Umbilical cord (tissue), 2 donors: ENCODE measurements at places on chromosomes 3 and 15. TPM values are rescaled to one million over a fixed set of nuclear protein-coding genes. Genes with fewer than 3 reads are reported as not detected.

Gene B3GALNT1
- total RNA-seq: 18.3 TPM

Gene GOLGA6D
- total RNA-seq: 1.9 TPM

Gene POC1A
- 3.1 TPM for total RNA-seq

Gene MBD4
- 16.4 TPM for total RNA-seq

Gene HYAL1
- 2.9 TPM for total RNA-seq

Gene UBA5
- 42.1 TPM for total RNA-seq

Gene MESP2
- not detected for total RNA-seq

Gene ZNF80
- 2.4 TPM for total RNA-seq

Gene PLSCR5
- 6.0 TPM for total RNA-seq

Gene C3orf20
- not detected for total RNA-seq

Gene LMAN1L
- 1.2 TPM for total RNA-seq

Gene CCR1
- 11.1 TPM for total RNA-seq

Gene CHST13
- not detected for total RNA-seq

Gene UBA3
- total RNA-seq: 41.2 TPM

GRCh38 chr15:40282147-40282868, 556 bp downstream of the ANKRD63 start:
- no peak for DNase-seq

DNA sequence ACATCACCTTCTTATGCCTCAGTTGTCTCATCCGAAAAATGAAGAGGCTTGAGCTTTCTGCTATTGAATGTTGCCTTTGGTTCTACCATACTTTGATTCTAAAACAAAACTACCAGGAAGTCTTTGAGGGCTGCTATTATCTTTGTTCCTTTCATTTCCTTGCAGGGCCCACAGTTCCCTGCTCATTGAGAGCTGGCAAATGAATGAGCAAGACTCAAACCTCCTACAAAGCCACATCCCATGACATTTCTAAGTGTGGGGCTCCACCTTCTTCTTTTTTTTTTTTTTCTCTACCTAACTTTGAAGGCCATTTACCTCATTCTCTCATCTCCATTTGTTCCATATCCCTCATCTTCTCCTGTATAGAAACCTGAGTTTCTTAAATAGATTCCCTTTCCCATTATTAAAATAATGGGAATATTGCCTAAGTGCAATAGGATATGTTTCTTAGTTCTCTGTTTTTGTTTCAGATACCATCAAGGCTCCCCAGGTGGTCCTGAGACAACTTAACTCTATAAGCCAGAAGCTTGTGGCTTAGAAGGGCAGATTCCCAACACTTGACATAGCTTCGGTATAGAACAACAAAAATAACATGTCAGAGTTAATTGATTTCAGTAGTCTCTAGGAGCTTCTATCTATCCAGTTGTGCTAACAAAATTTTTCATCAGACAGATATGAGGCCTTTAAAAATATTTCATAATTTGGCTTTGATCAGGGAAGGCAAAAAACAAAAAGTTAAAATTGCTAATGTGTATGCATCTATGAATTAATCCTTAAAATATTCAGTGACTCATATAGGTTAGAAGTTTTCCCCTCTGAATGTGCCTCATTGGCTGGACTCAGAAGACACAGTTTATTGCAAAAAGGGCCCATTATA, 951.6 kb downstream of the TUSC7 start:
- no peak for DNase-seq

- DNase-seq: no peak
These were observed 1.4 kb downstream of the CSK start for GRCh38 chr15:74783072-74783807.

GRCh38 chr15:44394562-44394961, 32.9 kb upstream of the CTDSPL2 start:
- DNase-seq: no peak

GRCh38 chr3:77506384-77506783, 466.5 kb downstream of the ROBO2 start:
- DNase-seq: no peak

GRCh38 chr15:67399925-67400324, 121.0 kb upstream of the C15orf61 start:
- no peak for DNase-seq

- no peak for DNase-seq
These were observed 191.2 kb downstream of the PLCL2 start for GRCh38 chr3:17075907-17076306.

DNA sequence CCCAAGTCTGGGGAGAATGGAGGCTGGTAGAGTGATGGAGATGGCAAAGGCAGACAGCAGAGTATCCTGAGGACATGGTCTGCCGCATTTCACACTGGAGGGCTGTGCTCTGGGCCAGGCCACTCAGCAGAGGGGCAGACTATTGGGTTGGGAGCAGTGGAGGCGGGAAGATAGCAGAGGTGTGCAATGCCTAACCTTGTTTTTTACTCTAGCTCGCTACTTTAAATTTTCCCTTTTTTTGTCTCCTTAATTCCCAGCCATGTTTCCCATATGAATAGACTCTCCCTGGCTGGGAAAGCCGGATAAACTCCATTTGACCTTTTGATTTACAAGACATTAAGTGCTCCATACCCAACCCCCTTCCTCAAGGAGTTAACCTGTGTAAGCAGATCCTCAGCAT, 33.5 kb upstream of the ST6GAL1 start:
- DNase-seq: no peak

DNA sequence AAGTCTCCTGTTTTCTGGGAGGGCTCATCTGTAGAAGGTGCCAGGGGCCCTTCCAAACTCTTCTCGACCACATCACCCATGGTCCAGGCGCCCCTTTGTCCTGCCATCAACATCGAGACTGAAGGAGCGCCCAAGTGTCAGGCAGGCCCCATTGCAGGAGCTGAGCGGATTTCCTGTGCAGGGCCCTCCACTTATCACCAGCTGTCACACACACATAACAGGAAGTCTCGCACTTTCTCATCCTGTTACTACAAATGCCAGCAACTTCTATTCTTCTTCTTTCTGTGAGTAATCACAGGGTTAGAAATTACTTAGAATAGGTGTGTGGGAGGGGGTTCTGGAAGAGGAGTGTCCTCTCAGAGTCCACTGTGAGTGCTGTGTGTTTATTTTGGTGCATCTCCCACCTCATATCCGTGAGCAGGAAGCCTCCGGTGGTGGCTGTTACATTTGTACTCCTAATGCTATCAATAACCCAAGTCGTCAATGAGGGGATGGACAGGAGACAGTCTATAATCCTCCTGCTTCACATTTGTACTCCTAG, at the start of gene KLHL6:
TSS of gene KLHL6 (minus strand) at position 166 of the 541 bp plus-strand sequence. CDS start at position 113, 53 bp downstream.
- DNase-seq: peak; percentile 23

DNA sequence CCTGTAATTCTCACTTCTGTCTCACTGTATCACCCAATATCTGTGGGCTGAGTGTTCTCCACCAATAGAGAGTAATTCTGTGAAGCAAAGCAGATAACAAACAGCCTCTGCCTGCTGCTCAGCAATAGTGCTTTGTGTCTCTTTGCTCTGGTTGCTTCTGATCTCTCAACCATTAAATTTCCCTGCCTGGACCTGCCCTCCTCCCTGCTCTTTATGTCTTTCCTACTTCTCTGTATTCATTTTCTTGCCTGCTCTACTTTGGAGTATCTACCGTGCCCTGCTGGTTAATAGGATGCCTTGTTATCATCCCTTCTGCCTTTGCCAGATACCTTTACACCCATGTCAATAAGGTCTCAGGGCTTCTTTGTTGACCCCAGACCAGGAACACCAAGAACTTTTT, 102.9 kb upstream of the CGNL1 start:
- DNase-seq: no peak

DNA sequence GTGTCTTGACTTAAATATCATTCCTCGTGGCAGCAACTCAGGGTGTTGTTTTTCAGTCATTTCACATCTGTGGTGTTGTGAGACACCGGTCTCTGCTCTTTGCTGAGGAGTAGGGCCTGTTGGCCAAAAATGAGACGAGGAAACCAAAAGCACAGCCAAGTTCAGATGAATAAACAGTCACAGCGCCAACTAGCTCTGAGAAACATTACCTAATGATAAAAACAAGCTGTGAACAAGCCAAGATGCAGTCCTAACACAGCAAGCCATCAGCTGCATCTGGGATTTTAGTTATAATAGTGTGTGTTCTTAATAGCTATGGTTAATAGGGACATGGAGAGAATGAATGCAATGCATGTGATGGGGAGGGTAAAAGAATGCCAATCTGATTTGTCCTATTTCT, 843.4 kb upstream of the DPPA4 start:
- no peak for DNase-seq

- DNase-seq: no peak
These were observed 77.1 kb downstream of the CORO2B start for GRCh38 chr15:68655686-68656437.

DNA sequence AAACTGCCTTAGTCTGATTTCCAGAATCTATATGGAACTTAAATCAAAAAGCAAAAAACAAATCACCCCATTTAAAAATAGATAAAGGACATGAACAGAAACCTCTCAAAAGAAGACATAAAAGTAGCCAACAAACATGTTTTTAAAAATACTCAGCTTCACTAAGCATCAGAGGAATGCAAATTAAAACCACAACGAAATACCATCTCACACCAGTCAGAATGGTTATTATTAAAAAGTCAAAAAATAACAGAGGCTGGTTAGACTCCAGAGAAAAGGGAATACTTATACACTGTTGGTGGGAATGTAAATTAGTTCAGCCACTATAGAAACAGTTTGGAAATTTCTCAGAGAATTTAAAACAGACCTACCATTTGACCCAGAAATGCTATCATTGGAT, 367.9 kb downstream of the ZIC4 start:
- no peak for DNase-seq

DNA sequence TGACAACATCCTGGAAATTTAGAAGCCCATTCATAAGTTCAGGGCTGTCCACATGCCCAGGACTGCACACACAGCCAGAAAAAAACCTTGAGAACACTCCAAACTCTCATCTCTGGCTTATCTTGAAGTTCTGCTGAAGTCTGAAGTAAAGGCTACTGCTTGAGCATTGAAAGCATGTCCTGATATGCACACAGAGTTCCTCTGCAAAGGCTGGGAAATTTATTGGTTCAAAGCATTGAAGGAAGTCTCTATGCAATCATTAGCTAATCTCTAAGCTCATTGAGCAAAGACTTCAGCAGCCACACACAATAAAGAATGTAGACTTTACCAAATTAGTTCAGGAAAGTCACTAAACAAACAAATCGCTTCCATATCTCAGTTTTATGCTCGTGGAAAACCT, 162.0 kb upstream of the STT3B start:
- peak; percentile 63 for DNase-seq

GRCh38 chr3:9669720-9670432, 20.6 kb downstream of the MTMR14 start:
- DNase-seq: peak; percentile 48

GRCh38 chr3:187957165-187957581, 196.8 kb upstream of the LPP start:
- no peak for DNase-seq

DNA sequence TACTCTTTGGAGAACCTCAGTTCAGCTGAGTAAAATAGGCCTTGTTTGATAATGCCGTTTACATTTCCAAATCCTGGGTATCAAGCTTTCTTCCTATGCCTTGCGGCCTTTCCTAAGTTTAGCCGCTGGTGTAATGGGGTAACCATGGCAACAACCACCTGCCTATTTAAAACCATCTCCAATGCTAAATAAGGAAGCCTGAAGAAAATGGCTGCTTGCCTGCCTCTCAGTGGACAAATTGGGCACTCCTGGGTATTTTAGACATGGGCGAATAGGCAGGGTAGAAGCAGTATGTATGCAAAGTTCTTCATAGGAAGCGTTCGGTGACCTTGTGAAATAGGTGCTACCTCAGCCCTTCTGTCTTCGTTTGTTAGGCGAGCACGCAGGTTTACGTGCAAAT, 122.7 kb downstream of the DGKG start:
- DNase-seq: no peak

- DNase-seq: no peak
These were observed 2.4 kb downstream of the TUSC2 start for GRCh38 chr3:50325497-50326181.

GRCh38 chr15:74428442-74428787, 5.3 kb downstream of the SEMA7A start:
- DNase-seq: no peak

DNA sequence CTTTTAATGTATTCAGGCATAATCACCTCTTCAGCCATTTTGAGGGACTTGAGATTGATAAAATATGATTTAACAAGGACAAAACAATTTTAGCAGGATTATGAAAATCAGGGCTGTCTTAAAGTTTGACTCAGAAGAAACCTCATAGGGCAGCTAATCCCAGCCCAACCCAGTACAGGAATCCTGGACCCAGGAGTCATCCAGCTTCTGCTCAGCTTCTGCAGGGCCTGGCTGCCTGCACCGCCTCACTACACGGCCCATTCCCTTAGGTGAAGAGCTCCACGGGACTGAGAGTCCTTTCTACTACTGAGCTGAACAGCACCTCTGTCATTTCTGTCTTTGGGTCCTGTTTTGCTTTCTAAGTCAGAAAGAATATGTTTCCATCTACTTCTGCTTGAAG, 37.5 kb downstream of the ARHGAP31 start:
- DNase-seq: peak; percentile 83

DNA sequence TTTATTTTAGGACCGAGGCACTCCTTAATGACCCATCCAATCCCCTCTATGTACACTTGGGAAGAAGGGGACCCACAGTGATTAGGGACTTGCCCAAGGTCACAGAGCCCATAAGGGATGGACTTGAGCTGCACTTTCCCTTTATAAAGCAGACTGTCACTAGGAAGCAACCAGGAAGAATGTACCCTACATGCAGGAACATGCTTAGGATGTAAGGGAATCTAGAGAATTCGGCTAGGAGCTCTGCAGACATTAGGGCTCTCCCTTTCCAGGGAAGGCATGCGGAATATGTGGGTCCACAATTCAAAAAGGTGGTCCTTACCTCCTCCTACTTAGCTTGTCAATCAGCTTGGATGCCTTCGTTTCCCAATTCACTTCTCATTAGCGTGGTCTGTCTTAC, 78.7 kb downstream of the TMEM266 start:
- no peak for DNase-seq

DNA sequence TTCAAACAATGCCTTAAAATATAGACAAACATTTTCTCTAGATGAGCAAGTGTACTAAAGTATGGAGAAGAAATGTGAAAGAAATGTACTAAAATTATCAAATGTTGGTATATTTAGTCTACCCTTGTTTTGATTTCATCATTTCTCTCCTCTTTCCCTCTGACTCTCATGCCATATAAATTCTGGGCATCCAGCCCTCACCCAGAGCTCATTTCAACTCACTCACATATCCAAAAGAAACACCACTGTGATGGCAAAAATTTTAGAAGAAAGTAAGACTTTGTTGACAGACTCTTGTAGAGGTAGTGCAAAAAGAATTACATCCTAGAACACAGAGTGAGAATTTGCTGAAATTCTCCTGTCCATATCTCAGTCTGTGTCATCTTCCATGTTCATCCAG, 377.8 kb upstream of the SUCLG2 start:
- DNase-seq: no peak

GRCh38 chr15:33963831-33964664, 4.2 kb upstream of the CHRM5 start:
- DNase-seq: peak; percentile 29
